ENCODE measurements at places on chromosomes 12 and 14. TPM values are rescaled to one million over a fixed set of nuclear protein-coding genes. Genes with fewer than 3 reads are reported as not detected.

The ADAMTS20 gene
- 0.53 TPM for total RNA-seq

The KITLG gene
- total RNA-seq: 30.9 TPM

The USP44 gene
- total RNA-seq: 2.3 TPM

The CMA1 gene
- total RNA-seq: not detected

The KRT6B gene
- total RNA-seq: not detected

The ART4 gene
- total RNA-seq: 2.7 TPM

The TAS2R42 gene
- total RNA-seq: not detected

The TAS2R9 gene
- total RNA-seq: not detected
